K562 (cell line): ENCODE measurements at places on chromosomes 4 and X. TPM values are rescaled to one million over a fixed set of nuclear protein-coding genes. Genes with fewer than 3 reads are reported as not detected.
A peak's percentile ranks its signal among the peaks of the same experiment; 100 is the strongest.

PCDH10 gene
- 0.40 and 0.55 TPM in 2 replicates for total RNA-seq

DNA sequence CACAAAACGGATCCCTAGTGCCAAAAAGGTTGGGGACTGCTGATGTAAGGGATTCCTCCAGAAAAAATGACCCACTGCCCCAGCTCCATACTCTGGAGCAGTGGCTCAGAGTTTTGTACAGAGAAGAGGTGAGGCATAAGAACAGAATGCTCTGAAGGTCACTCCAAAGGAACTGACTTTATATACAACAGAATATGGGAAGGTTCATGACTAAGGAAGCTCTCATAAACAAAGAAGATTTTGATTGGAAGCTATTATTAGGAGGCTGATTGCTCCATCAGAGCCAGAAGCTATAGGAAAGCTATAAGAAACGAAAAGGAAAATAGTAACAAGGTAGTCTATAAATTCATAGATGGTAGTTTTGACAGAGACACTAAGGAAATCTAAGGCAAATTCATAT, 203.1 kb downstream of the SLC7A11 start:
- DNase-seq: no peak

ZCCHC4 gene
- total RNA-seq: 13.6 and 14.3 TPM in 2 replicates

DNA sequence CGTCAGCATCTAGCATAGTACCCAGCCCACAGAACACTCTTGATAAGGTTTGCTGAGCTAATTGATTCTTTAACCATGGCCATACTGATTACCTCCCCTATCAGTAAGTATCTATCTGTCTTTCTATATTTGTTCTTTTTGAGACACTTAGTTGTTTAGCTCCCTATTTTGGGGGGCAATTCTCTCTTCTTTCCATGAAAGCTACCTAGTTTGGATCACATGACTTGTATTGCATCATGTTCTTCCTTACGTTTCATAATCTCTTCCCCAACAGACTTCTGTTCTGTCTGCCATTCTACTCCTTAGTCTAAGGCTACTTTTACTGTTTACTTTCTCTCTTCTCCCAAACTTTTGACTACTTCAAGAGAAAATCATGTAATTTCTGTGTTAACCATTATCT, 39.0 kb downstream of the TBC1D19 start:
- DNase-seq: no peak

TMSB15A gene
- 0.49 TPM in 1 of 2 replicates, not detected in the other for total RNA-seq

DNA sequence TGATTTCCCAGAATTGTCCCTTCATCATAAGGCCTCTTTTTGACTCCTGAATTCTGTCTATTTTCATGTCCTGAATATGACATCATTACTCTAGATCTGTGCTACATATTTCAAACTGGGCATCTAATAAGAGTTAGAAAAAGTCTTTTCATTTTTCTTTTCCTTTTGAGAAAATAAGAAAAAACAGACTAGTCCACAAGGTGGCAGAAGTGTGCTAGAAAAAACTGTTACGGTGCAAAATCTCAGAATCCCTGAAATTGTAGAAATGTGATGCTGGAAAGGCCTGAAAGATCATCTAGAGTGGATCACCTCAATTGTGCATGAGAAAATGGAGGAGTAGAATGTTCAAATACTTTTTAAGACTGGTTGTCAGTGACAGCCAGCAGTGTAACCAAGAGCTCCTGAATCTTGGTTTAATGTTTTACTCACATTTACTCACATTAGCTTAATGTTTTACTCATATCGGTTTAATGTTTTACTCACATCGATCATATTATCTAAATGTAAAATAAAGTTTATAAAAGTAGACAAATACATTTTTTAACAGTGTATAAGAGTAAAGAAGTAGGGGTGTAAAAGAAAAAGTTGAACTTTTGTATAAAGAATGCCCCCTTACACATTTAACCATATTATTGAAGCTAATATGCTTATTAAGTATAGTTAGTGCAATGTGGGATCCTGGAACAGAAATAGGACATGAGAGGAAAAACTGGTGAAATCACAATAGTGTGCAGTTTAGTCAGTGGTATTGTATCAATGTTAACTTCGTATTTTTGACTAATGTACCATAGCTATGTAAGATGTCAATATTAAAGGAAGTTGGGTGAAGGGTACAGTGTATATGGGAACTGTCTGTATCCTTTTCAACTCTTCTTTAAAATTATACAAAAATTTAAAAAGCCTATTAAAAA, 15.2 kb downstream of the ASB11 start:
- peak; percentile 27 for DNase-seq

DNA sequence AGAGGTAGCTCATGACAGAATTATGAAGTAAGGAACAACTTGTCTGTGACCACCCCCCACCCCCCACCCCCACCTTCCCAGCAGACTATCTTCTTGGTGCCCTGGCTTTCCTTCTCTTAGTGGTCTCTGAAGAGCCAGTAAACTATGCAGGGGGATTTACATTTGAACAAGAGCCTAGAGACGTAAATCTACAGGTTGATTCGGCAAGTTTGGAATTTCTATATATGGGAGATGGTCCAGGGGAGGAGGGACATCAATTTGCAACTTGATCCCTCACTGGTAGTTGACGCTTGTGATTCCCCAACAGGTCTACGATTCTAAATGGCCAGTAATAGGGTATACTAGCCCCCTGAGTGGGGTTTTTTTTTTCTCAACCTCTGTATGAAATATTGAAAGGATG, 36.7 kb downstream of the IL13RA1 start:
- DNase-seq: no peak

RBM3 gene
- total RNA-seq: 148 and 187 TPM in 2 replicates
